ENCODE measurements at places on chromosomes 11 and 22.
A peak's percentile ranks its signal among the peaks of the same experiment; 100 is the strongest.

- DNase-seq, result no peak
Measured at GRCh38 chr11:44963136-44963535, 12.5 kb upstream of the TP53I11 start.

GRCh38 chr22:45640941-45641621 lies 30.6 kb upstream of the ATXN10 start:
- no peak for DNase-seq

DNA sequence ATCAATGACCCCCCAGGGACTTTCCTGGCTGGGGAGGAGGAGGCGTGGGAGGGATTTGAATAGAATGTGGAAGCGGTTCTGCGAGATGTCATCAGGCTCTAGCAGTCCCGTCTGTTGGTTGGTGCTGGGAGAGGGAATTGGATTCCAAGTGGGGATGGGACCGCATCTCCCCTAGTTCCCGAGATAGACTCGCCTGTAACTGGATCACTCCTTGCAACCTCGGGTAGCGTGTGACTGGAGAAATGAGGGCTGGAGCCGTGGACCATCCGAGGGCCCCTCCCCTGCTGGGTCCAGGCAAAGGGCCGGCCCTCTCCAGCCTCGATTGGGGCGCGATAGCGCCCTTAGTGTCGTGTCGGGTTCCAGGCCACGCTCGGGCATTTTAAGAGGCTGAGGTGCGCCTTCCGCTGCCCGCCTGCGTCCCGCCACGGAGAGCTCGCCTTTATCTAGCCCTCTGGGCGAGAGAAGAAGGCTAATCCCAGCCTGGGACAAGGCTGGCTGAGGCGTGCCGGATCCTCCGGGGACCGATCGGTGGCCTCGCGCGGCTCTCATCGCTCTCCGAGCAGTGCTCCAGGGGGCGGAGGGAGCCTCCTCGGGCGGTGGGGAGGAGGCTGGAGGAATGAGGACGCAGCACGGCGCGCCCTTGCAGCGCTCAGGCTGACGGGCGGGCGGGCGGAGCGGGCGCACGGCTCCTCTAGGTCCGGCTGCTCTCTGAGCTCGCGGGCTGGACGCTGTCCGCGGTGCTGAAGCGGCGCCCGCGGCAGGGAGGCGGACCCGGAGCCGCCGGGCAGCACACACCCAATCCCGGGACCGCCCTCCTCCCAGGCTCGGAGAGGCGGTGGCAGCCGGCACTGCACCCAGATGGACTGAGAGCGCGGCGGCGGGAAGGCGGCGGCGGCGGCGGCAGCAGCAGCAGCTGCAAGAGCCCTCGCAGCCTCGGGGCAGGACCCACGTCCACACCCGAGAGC lies 107.8 kb downstream of the OSBP2 start:
- DNase-seq, result peak; percentile 34

DNA sequence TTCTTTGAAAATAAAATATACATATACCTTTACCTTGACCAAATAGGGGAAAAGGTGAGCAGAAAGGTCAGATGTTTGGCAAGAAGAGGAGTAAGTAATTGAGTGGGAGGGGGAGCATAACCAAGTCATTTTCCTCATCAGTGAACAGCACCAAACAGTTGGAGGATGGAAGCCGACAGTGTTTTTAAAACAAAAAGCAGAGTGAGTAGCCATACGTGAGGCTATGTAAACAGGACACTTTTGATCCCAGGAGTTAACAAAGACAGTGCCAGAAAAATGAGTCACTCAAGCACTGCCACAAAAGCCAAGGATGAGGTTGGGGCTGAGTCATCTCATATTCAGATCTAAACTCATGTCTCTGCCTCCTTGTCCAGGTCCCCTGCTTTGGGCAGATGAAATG lies 734.7 kb downstream of the KCNA4 start:
- DNase-seq, result no peak

GRCh38 chr11:75400146-75400865 lies 988 bp downstream of the RPS3 start:
- DNase-seq, result no peak

- no peak for DNase-seq
Measured at GRCh38 chr11:5684036-5684645, 733 bp downstream of the TRIM5 start.

DNA sequence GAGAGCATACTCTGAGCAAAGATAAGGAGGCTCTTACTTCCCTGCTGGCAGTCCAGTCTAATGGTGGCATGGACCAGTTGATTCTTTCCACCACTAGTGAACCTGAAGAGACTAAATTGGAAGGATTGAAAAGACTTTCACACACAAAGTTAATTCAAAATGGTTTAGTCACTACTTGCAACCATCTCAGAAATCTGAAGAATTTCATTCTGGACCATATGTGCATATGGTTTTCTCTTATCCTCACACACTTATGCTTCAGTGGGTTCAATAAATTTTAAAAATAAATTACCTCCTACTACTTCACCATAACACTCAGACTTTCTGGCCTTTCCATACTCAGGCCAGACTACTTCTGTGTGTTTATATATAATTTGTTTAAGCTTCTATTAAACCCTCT lies 44.7 kb downstream of the CADM1 start:
- DNase-seq, result no peak

DNA sequence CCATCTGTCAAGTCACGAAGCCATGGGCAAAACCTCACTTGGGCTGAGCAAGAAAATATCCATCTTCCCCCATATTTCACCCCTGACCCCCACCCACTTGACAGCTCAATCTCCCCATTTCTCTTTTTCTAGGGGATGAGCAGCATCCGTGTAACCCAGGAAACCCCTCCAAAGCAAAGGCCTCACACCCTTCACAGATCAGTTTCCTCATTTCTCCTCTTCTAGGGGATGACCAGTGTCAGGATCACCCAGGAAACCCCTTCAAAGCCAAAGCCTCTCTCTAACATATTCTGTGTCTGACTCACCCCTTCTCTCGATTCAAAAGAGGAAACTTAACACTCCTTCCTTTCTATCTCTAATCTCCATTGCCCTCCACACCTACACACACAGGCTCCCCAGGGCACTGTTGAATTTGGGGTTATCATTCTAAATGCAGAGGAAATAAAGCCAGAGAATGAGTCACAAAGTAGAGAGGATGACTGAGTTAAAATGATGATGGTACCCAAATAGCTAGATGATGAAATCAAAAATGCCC lies 439.7 kb downstream of the BUD13 start:
- DNase-seq, result no peak

DNA sequence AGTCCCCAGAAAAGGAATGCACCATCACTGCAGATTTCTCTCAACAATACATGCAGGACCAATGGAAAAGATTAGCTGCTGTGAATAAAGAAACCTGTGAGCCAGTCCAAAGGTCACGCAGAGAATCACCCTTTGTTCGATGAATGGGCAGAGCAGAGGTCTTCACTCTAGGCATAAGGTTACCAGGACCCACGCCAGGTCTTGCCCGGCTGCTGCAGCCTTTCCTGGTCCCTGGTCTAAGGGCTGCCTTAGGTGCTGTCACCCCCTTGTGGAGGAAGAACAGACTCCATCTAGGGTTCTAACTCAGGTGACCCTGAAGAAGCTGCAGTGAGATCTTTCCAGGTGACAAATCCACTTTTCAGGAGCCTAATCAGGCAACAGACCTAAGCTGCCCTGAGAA lies 29.0 kb upstream of the NAP1L4 start:
- no peak for DNase-seq

DNA sequence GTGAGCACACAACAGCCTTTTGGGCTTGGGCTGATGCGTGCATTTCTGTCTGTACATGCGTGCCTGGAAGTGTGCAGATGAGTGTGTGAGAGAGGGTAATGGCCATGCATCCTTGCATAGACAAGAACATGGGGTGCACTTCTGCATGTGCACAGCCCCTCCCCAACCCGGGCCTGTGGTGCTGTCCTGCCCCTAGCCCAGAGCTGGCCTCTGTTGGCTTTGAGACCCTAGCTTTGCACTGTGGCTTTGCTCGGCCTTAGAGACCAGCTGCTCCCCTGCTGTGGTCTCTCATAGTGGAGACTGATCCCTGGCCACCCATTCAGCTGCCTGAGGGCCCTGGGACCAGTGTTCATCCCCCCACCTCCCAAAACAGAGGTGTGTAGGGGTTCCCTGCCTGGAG lies 25.4 kb downstream of the ST3GAL4 start:
- no peak for DNase-seq

DNA sequence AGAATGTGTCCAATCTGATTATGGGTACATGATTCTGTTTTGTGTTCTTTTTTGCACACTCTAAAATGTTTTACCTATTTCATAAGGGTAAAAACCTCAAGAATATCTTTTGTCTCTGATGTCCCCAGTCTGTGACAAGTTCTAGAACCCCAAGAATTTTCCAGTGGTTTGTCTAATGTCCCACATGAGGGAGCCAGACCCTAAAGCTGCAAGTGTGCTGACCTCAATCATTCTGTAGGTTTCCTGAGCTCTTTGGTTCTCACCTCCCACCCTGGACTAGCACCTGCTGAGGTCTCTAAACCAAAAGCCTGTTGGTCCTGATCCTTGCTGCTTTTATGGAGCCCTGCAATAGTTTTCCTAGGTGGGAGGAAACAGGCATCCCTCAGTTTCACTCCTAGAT lies 149.8 kb upstream of the MPPED2 start:
- no peak for DNase-seq

GRCh38 chr22:44666207-44666585 lies 35.8 kb upstream of the PRR5 start:
- no peak for DNase-seq

- DNase-seq, result no peak
Measured at GRCh38 chr11:15159085-15159484, 44.4 kb downstream of the INSC start.

- no peak for DNase-seq
Measured at GRCh38 chr22:50304528-50305392, 2.7 kb downstream of the PLXNB2 start.

- DNase-seq, result no peak
Measured at GRCh38 chr22:24330636-24331035, 60.0 kb downstream of the SPECC1L start.

DNA sequence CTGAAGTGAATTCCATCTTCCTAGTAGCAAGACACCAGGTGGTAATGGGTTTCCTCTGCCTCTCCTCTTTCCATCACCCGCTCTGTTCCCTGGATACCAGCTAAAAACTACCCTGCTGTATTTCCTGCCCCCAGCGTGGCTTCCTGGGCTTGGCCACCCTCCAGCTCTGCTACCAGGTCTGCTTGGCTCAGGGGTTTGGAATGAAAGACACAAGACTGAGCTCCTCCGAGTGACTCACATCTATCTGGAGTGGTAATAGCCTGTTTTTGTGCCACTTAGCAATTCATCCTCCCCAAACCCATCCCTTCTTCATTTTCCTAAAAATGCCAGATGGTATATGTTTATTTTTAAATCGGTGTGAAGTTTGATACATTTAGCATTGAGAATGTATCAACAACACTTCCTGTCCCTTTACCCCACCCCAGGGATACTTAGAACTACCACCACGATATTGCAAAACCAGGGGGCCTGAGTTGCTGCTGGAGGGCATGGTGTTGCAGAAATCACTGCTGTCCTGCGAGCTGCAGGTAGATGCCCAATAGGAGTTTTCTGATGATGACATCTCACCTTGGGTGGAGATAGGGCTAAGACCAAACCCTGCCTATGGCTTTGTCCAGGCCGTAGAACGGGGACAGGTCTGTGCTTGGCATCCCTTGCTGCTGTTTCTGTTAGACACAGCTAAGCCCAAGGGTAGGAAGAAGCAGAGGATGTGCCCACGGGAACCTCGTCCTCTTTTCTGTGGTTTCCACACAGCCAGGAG lies 7.5 kb upstream of the MICAL3 start:
- DNase-seq, result no peak

- DNase-seq, result no peak
Measured at GRCh38 chr22:49330421-49331222, 497.1 kb downstream of the BRD1 start.

GRCh38 chr11:68313574-68314202 lies 1.3 kb downstream of the LRP5 start:
- DNase-seq, result no peak

GRCh38 chr11:44633641-44634040 lies 68.2 kb downstream of the CD82 start:
- no peak for DNase-seq

DNA sequence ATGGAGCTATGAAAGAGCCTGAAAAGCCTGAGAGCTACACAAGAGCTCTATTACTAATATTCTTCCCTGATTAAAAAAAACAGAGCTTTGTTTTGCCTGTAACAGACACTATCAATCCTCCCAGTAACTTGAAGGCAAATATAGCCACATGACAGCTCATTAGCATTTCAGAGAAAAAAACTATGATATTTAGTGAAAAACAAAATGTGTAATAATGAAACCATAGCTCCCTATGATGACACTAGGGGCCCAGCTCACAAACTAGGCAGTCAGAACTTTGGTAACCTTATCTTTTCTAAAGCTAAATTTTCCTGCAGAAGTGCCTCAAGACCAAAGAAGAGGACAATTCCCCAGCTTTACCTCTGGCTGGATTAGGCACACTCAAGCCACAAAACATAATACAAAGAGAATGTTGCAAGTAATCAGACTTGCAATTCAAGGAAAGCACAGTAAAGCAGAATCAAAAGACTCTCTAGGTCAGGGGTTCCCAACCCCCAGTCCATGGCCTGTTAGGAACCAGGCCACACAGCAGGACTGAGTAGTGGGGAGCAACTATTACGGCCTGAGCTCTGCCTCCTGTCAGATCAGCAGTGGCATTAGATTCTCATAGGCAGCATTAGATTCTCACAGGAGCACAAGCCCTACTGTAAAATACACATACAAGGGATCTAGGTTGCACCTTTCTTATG lies 53.3 kb downstream of the MRTFA start:
- DNase-seq, result no peak

Data from activated T-helper 1 cell treated with Interleukin-2 at 50 U/mL for 16 hours (primary cell).